Globus pallidus (tissue), 1 donor: ENCODE measurements at places on chromosomes 13 and 19.

GRCh38 chr19:1259206-1259875, 9.8 kb upstream of the CIRBP start:
- no peak for DNase-seq

GRCh38 chr19:6521718-6522646, 8.8 kb upstream of the TNFSF9 start:
- no peak for DNase-seq

- no peak for DNase-seq
Observed at GRCh38 chr19:48770734-48771472, 15.6 kb downstream of the FGF21 start.

DNA sequence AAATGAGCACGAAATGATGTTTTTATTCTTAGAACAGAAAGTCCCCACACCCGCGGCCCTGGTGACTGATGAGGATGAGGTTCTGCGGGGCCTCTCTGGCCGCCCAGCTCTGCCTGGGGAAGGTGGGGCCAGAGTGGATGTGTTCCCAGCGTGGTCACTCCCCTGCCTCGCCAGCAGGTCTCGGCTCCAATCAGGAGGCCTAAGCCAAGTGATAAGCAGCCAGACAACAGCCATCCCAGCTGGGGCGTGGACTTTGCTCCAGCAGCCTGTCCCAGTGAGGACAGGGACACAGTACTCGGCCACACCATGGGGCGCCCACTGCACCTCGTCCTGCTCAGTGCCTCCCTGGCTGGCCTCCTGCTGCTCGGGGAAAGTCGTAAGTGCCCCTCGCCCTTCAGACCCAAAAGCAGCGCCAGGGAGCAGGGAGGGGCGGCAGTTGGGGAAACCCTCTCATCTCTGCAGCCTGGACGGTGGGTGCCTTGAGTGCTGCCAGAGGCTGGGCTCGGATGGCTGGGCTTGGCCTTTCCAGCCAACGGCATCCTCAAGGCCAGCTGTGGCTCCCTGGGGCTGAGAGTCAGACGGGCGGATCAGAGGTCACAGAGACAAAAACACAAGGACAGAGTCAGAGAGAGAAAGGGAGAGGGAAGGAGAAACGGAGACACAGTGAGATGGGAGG, at the start of gene F10:
Gene F10 (plus strand): TSS at position 250 of the 676 bp plus-strand sequence. CDS start 57 bp downstream, at position 307.
- no peak for DNase-seq

DNA sequence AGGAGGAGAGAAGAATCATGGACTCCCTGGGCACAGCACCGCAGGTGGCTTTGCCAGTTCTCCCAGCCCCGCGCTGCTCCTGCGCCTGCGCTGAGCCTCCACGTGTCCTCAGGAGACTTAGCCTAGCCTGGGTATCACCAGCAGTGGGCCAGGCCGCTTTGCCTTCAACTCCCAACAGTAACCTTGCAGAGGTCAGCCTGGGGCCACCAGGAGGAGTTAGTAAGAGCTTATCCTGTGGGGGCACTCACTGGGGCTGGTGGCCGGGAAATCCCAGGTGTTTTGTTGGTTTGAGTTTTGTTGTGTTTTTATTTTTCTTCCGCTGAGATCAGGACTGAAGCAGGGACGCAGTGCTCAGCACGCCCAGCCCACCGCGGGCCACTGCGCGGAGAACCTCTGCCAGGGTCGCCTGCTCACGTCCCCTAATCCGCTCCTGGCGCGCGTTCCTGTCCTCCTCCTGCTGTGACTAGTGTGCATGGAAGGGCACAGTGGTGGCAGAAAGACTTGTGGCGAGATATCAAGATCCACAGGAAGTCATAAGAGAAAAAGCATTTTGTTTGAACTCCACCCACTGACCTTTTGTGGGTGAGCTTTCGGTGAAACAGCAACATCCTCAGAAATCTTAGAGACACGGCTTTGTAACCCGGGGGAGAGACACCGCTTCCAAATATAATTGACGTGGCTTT, 207.4 kb upstream of the RFC3 start:
- DNase-seq: peak; percentile 85

- no peak for DNase-seq
Observed at GRCh38 chr13:57627663-57628062, 3.9 kb upstream of the PCDH17 start.

DNA sequence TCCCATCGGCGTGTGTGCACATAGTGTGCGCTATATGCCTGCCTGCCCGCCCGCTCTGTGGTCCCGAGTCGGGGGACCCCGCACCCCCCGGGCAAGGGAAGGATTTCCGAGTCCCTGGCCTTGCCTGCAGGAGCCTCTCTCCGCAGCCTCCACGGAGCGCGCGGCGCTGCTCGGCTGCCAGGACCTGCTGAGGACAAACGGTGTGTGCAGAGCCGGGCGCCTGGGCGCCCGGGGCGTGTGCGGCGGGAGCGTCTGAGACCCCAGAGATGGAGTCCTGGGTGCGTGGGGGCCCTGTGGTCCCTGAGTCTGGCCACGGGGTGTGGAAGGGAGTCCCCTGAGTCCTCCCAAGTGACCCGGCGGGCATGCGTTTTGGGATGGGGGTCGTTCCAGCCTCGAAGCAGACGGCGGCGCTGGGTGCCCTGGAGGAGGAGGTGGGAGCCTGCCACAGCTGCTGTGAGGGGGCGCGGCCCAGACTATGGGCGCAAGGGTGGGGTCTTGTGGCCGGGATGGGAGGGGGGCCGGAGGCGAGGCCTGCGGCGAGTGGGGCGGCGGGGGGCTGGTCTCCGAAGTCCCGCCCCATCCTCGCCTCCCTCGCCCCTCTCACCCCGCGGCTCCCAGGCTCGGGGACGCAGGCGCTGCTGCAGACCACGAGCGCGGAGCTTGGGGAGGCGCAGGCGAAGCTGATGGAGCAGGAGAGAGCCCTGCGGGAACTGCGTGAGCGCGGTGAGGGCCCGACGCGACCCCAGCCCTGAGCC, 25.3 kb downstream of the CLEC4M start:
- no peak for DNase-seq

GRCh38 chr19:3133793-3134116, 2.1 kb upstream of the GNA15 start:
- DNase-seq: no peak

- DNase-seq: no peak
Observed at GRCh38 chr13:22196777-22197176, 525.9 kb downstream of the FGF9 start.

GRCh38 chr13:35927567-35928021, 203.6 kb downstream of the DCLK1 start:
- no peak for DNase-seq

DNA sequence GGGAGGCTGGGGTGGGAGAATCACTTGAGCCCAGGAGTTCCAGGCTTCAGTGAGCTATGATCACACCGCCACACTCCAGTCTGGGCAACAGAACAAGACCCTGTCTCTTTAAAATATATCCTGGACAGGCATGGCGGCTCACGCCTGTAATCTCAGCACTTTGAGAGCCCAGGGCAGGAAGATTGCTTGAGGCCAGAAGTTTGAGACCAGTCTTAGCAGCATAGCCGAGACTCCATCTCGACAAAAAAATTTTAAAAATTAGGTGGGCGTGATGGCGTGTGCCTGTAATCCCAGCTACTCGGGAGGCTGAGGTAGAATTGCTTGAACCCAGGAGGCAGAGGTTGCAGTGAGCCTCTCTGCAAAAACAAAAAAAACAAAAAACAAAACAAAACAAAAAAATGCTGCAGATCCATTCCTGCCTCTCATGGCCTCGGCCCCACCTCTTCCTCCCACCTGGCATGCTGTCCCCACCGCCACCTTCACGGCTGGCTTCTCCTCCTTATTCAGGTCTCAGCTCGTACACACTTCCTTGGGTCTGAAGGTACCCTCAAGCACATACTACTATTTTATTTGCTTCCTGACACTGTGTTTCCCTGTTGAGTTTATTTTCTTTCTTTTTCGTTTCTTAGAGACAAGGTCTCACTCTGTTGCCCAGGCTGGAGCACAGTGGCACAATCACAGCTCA, 5.3 kb downstream of the RFX1 start:
- DNase-seq: no peak

DNA sequence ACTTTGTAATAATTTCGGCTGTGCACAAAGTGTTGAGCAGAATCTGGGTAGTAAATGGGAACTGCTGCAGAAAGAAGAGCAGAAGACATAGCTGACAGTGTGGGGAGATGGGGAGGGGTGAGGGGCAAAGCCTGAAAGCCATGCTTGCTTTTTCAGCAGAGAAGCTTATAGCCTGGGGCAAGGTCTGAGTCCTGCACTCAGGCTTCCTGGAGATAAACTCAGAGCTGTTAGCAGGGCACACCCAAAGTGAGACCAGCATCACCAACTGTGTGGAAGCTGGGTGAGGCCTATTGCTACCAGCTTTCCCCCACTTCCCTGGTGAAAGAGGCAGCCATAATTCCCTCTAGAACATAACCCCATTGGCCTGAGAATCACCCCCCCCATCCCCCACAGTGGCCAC, 15.6 kb upstream of the LHFPL6 start:
- no peak for DNase-seq

GRCh38 chr19:1806184-1807029, 5.7 kb downstream of the ATP8B3 start:
- DNase-seq: no peak

GRCh38 chr13:105587786-105588185, 947.7 kb downstream of the EFNB2 start:
- DNase-seq: no peak

GRCh38 chr19:51699170-51699569, 6.0 kb downstream of the SPACA6 start:
- no peak for DNase-seq

- DNase-seq: no peak
Observed at GRCh38 chr13:73131247-73131646, 72.4 kb downstream of the KLF5 start.

DNA sequence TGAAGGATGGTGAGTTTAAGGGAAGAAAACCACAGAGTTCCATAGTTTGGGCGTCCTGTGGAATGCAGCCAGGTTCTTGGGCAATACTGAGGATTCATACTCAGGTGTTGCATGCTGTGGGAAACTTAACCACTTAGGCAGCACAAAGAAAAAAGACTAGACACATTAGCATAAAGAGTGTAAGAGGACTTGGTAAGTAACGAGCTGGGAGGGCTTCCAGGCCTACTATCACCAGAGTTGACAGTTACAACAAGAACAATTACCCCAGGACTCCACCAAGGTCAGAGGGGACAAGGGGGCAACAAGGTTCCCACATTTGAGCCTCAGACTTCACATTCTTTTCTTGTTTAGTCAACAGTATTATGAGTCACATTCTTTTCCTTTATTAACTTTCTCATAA, 33.2 kb downstream of the KCTD12 start:
- DNase-seq: no peak

DNA sequence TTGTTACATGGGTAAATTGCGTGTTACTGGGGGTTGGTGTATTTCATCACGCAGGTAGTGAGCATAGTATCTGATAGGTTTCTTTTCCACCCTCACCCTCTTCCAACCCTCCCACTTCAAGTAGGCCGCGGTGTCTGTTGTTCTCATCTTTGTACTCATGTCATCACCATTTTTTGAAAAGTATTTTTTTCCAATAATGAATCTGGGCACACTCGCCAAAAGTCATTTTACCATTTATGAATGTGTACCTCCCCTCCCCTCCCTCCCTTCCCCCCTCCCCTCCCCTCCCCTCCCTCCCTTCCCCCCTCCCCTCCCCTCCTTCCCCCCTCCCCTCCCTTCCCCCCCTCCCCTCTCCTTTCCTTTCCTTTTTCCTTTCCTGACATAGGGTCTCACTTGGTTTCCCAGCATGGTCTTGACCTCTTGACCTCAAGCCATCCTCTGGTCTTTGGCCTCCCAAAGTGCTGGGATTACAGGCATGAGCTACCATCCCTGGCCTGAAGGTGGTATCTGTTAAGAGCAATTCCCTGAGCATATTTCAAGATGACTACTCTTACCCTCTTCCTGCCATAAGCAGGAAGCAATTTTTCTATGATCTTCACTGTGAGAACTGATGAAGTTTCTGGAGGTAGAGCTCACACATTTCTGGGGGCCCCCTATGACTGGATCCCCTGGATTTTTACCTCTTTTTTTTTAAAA, 15.7 kb downstream of the ZNF627 start:
- no peak for DNase-seq

DNA sequence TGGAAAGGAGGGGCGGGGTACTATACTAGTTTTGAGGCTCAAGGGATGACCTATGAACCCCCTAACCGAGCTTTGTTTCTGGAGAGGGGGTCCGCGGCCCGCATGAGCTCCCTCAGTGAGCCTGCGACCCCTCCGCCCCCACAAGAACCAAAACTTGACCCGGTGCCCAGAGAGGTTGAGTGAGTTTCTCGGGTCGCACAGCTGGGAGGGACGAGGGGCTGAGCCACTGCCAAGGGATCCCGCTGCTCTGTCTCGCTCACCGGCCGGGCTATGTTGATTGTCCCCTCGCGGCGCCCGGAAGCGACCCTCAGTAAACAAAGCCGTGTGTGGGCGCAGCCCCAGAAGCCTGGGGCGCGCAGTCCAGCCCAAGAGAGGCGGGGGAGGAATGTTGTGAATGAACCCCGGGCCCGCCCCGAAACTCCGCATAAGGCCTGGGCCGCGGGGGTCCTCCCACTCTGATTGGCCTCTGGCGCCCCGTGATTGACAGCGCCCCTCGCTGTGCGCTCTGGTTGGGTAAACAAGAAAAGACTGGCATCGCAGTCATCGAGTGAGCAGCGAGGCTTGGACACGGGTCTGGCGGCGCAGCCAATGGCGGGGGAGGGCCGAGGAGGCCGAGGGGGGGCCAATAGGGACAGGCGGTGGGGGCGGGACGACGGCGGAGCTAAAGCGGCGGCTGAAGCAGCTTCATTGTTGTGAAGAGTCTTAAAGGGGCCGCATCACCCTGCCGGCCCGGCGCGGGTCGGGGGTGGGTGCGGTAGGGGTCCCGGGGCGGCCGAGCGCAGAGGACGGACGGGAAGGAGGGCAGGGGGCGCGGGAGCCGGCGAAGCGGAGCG, at the start of gene ZSWIM4:
Gene ZSWIM4 (plus strand): TSS at position 687 of the 833 bp plus-strand sequence. CDS start 206 bp downstream, outside the sequence.
- DNase-seq: peak; percentile 99

GRCh38 chr13:108225440-108225839, 7.2 kb downstream of the ABHD13 start:
- DNase-seq: no peak

DNA sequence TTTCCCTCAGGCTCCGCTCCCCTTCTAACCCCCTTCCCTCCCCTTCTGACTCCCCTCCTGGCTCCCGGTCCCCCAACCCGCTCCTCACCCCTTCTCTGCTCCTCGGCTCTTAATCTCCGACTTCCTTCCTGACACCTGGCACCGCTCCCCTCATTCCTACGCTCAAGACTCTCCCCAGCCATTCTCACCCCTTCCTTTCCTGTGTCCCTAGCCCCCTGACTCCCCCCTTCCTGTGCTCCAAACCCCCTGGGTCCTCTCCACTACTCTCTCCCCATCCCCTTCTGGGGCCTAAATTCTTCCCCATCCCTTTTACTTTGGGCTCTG, 658 bp downstream of the CLPP start:
- DNase-seq: no peak

- no peak for DNase-seq
Observed at GRCh38 chr13:46947425-46948191, 50.8 kb upstream of the HTR2A start.
